Nephron progenitor cell (in vitro differentiated cells): ENCODE measurements at places on chromosomes 4 and X.

GRCh38 chrX:13235930-13236329 is 83.9 kb downstream of the ATXN3L start:
- DNase-seq = no peak

DNA sequence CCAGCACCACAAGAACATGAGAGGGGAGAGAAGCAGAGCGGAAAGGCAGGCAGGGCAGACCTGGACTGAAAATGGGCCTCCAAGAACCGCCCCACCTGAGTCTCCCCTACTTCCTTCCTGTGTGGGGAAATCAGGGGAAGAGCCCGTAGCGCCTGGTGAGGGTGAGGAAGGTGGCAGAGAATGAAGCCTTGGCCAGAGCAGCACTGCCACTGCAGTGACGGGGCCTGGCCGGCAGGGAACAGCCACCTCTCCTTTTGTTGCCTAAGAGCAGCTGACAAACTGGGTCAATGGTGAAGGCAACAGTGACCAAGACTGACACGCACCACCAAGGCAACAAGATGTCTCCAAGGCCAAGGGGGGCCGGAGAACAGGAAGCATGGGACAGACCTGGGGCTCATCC is 58.4 kb upstream of the CBR4 start:
- no peak for DNase-seq

GRCh38 chrX:66200855-66201795 is 37.1 kb downstream of the HEPH start:
- no peak for DNase-seq

DNA sequence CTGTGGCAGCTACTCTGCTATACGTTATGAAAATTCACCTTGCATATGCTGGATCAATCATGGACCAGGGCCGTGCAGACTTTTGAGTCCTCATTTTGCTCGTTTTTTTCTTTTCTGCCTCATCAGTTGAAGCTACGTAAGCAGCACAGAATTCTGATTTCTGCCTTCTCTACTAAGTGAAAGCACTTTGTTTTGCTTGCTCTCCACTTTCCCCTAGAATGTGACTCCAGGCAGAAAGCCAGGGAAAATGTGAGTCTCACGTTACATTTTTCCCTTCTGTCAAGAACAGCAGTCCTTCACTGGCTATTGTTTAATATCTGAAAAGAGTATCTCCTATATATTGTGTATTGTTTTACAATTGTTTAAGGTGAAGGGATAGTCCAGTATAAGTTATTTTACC is 1840.1 kb downstream of the PCDH7 start:
- DNase-seq = no peak

GRCh38 chrX:134749706-134750445 is 91.6 kb upstream of the PLAC1 start:
- no peak for DNase-seq

DNA sequence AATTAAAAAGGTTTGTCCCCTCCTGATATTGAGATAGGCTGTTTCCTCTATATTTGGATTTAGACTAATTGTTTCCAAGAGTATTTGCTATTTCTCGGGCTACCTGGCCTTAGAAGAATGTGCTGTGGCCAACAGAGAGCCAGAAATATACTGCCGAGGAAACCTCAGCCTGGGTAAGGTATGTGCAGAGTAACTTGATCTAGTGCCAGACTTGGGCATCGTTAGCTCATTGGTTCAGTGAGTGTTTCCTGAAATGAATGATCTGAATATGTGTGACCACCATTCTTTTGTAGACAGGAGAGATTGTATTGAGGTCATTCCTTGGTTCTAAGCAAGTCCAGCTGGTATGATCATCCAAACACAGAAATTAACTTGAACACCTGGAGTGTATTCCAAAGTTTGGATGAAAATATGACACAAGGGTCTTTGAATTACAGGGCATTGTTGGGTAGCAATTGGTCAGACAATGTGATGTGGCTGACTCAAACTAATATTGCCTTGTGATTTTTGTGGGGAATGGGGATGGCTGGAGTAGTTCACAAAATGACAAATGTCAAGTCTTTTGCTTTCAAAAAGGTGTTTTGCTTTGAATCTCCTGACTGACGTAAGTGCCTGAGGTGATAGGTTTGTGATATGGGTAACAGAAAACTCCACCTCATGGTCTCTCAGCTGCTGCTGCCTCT is 100.2 kb upstream of the CXCL13 start:
- DNase-seq = no peak

DNA sequence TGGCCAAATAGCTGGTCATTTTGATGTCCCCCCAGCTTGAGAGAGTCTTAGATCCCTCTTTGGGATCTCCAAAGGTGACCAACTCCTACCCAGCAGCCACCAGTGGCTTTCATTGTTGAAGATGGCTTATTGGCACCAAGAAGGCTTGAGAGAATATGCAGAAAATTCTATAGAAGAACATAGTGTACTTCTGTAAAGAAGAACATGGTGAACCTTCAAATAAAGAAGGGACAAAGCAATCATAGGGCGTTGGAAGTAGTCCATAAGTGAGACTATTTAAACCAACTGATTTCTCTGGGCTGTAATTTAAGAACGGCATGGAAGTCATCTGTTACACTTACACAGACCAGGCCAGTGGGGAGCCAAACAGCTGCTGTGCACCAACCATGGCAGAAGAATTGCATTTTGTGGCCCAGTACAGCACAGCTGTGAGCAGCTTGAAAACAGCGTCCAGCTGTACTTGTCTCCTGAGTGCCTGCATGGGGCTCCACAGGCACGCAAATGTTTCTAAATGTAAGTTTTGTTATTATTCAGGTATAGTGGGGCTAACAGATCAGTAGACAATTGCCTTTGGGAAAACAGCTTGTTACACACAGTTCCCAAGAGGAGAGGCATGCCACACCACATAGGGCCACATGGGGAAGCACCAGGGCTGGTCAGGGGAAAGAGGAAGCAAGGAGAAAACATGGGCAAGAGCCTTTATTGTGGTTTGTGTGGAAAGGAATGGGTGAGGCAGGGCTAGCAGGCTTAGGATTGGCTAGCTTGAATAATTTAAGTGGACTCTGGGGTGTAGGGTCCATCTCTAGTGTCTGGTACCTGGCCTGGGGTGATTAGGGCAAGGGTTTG is 125.0 kb downstream of the ARHGAP6 start:
- no peak for DNase-seq

GRCh38 chr4:95256108-95256835 is 292.5 kb downstream of the UNC5C start:
- no peak for DNase-seq

DNA sequence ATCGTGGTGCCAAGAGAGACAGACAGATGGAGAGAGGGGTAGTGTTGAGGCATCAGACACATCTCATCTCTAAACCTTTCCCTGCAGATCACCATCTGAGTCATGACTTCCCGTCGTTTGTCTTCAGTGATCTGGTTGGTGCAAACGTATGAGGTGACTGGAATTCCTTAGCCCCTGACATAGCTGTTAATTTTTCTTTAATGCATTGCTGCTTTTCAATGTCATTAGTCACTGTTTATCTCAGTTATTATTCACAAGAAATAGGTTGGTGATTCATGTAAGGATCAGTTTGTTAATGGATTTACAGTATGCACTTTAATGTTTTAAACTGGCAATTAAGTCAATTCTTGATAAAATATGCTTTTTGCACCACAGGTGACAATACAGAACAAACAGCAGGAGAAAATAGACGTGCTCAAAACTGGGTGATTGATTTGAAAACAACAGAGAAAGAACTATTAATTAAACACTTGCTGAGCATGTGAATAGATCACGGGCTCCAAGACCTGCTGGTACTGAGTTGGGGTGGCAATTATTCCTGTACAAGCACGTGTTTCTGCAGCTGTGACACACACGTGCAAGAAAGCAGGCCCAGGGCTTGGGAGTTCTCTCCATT is 1.3 kb upstream of the TMEM154 start:
- no peak for DNase-seq

- no peak for DNase-seq
These were observed 16.4 kb downstream of the MCUB start for GRCh38 chr4:109576462-109576861.

GRCh38 chrX:1528884-1529203 is 8.1 kb downstream of the P2RY8 start:
- no peak for DNase-seq

DNA sequence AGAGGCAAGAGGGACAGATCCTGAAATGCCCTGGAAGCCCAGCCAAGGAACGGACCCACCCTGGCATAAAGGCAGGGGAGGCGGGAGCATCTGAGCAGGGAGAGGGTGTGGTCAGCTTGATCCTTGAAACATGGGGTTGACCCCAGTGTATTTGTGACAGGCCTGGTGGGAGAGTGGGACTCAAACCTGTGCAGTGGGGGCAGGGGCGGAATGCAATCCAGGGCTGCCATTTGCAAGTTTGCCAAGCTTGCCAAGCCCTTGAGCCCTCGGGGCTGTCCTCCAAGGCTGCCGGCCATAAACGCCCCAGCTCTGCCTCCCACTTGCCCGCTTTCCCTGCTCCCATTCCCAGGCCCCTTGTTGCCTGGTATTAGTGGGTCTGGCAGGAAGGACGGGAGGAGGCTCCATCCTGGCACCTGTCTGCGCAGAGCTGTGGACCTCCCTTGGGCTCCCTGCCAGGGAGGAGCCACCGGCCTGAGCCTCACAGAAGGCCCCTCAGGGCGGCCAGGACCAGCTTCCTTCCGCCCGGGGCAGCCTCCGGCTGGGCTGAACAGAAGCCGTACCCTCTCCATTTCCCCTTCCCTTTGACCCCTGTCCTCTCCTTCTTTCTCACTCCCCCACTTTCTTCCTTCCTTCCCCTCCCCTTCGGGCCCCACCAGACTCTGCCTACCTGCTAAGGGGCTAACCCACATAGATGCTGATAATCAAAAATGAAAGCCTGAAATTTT is 661 bp downstream of the S100P start:
- no peak for DNase-seq

DNA sequence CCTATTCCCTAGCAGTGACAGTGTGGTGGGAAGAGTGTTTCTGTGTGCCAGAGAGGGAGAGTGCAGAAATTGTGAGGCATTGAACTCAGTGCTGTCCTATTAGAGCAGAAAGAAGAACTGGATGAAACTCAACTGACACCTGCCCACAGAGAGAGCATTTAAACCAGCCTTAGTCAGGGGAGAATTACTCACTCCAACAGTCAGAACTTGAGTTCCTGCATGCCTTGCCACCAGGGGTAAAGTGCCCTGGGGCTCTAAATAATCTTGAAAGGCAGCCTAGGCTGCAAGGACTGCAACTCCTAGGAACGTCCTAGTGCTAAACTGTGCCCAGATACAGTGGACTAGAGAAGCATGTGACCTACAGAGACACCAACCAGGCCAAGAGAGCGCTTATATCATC is 12.8 kb downstream of the CYSLTR1 start:
- no peak for DNase-seq

- DNase-seq = no peak
These were observed 74.6 kb upstream of the SH3RF1 start for GRCh38 chr4:169345316-169345721.
